A673 (cell line): ENCODE measurements at places on chromosomes 7 and 10.

- no peaks in the 10 kb centered on the region for H3K4me1 ChIP-seq
- no peaks in the 10 kb centered on the region for H3K36me3 ChIP-seq
- H3K4me3 ChIP-seq = no peak overlapping the region
- no peak for DNase-seq
Measured at GRCh38 chr7:15105711-15106110, 203.2 kb upstream of the DGKB start.

- H3K4me3 ChIP-seq = no peak overlapping the region
Measured at GRCh38 chr7:107696330-107696946, 35.8 kb downstream of the SLC26A4 start.

GRCh38 chr10:35857860-35858259 lies 215.8 kb upstream of the FZD8 start:
- H3K4me3 ChIP-seq = no peak overlapping the region
- no peaks in the 10 kb centered on the region for H3K36me3 ChIP-seq
- no peaks in the 10 kb centered on the region for H3K27me3 ChIP-seq
- no peak for DNase-seq
- no peak overlapping the region for H3K27ac ChIP-seq

- no peak overlapping the region for H3K4me3 ChIP-seq
- H3K27ac ChIP-seq = no peak overlapping the region
- no peaks in the 10 kb centered on the region for H3K36me3 ChIP-seq
- no peaks in the 10 kb centered on the region for H3K27me3 ChIP-seq
- peaks cover 19% of the 10 kb centered on the region for H3K4me1 ChIP-seq
Measured at GRCh38 chr10:6782378-6782777, 202.3 kb upstream of the PRKCQ start.

DNA sequence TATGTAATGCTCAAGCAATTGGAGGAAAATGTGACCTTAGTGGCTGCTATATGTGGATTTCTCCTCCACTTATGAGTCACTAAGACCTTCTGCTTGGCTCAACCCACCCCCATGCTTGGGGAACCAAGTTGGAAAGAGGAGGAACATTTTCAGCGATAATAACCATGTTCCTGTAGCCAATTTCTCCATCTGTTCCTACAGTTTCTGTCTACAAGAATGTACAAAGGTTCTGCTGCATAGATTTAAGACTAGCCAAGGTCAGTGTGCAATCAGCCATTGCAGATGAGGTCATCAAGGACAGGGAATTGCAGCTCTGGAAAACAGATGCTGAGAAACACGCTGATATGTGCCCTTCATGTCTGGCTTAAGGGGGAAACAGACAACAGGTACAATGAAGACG lies 5.6 kb upstream of the NRCAM start:
- H3K4me1 ChIP-seq = peaks cover 7% of the 10 kb centered on the region
- DNase-seq = no peak
- H3K36me3 ChIP-seq = no peaks in the 10 kb centered on the region
- H3K4me3 ChIP-seq = no peak overlapping the region
- no peaks in the 10 kb centered on the region for H3K27me3 ChIP-seq

- no peaks in the 10 kb centered on the region for H3K4me1 ChIP-seq
- no peaks in the 10 kb centered on the region for H3K27me3 ChIP-seq
- DNase-seq = peak; percentile 80
Measured at GRCh38 chr10:47311932-47312662, 10.2 kb upstream of the GDF2 start.

- no peaks in the 10 kb centered on the region for H3K36me3 ChIP-seq
- peaks cover 24% of the 10 kb centered on the region for H3K4me1 ChIP-seq
- no peak overlapping the region for H3K27ac ChIP-seq
- no peaks in the 10 kb centered on the region for H3K27me3 ChIP-seq
Measured at GRCh38 chr10:79238606-79239005, 108.7 kb upstream of the PPIF start.

- H3K4me3 ChIP-seq = no peak overlapping the region
- H3K27ac ChIP-seq = no peak overlapping the region
- H3K4me1 ChIP-seq = no peaks in the 10 kb centered on the region
- no peaks in the 10 kb centered on the region for H3K27me3 ChIP-seq
- DNase-seq = no peak
Measured at GRCh38 chr7:70830060-70830395, 301.9 kb upstream of the GALNT17 start.

DNA sequence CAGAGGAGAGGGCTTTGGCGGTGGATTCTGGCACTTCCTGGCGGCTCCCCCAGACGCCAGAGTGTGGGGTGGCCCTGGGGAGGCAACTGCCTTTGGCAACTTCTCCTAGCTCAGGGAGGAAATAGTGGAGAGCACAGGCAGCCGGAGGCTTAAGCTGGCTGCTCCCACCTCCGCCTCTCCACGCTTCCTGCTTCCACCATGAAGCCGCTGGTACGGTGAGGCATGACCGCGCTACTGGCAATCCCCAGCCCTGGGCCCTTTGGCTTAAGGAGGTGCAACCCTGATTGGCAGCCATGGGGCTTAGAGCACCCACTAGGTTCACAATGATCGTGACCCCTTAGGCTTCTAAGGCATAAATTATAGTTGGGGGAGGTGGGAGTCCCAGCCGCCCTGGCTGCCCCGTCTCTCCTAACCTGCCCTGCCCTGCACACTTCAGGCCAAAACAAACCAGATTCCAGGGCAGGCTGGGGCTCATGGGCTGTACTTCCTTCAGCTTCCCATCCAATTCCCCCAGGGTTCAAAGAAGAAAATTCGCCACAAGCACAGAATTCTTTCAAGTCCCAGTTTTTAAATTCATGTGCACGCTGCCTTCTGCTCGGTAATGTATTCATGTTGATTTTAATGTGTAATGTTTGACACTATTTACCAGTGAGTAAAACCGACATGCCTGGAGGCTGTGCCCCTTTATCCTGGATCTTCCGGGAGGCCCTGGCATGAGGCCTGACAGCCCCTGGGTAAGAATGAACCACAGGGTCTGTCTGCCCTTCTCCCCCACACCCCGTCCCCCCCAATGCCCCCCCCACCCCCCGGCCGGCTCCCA lies 90.7 kb upstream of the LRRC4 start:
- peaks cover 9% of the 10 kb centered on the region for H3K4me1 ChIP-seq
- H3K36me3 ChIP-seq = no peaks in the 10 kb centered on the region
- no peak overlapping the region for H3K4me3 ChIP-seq
- no peak overlapping the region for H3K27ac ChIP-seq

- no peaks in the 10 kb centered on the region for H3K36me3 ChIP-seq
- no peak for DNase-seq
- no peak overlapping the region for H3K4me3 ChIP-seq
- H3K27ac ChIP-seq = no peak overlapping the region
- H3K4me1 ChIP-seq = no peaks in the 10 kb centered on the region
- no peaks in the 10 kb centered on the region for H3K27me3 ChIP-seq
Measured at GRCh38 chr7:96833676-96834453, 124.2 kb upstream of the SEM1 start.
